ENCODE measurements at places on chromosomes 1 and 21. TPM values are rescaled to one million over a fixed set of nuclear protein-coding genes. Genes with fewer than 3 reads are reported as not detected.

GRCh38 chr1:33741749-33742148, 122.1 kb upstream of the HMGB4 start:
- no peaks in the 10 kb centered on the region for H3K27me3 ChIP-seq
- no peak for DNase-seq
- no peak overlapping the region for H3K27ac ChIP-seq
- no peaks in the 10 kb centered on the region for H3K4me1 ChIP-seq

KIAA0040 gene
- 28.8 TPM for total RNA-seq

DNA sequence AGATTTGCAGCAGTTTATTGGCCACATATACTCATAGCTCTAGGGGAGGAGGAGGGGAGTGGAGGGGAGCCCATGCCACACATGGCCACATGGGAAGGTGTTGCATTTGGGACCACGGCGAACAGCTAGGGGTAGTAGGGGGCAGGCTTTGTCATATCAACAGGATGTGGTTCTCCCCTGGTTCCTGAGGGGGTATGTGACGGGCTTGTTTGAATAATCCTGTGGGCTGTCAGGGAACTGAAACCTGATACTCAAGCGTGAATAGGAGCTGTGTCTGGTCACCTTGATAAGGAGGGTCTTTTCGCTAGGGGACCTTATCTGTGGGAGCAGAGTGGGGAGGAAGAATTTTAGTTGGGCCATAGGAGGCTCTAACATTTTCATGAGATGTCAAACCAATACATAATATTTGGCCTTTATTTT, 264.7 kb downstream of the CTH start:
- H3K36me3 ChIP-seq = no peaks in the 10 kb centered on the region
- H3K27ac ChIP-seq = no peak overlapping the region
- no peak overlapping the region for H3K4me3 ChIP-seq
- no peaks in the 10 kb centered on the region for H3K27me3 ChIP-seq
- no peak for DNase-seq

GJA4 gene
- 41.1 TPM for total RNA-seq

- H3K36me3 ChIP-seq = no peaks in the 10 kb centered on the region
- DNase-seq = no peak
- no peaks in the 10 kb centered on the region for H3K27me3 ChIP-seq
Observed at GRCh38 chr1:196400478-196401451, 207.5 kb downstream of the KCNT2 start.

- H3K4me1 ChIP-seq = peaks cover 28% of the 10 kb centered on the region
- DNase-seq = peak; percentile 97
- no peaks in the 10 kb centered on the region for H3K27me3 ChIP-seq
- H3K36me3 ChIP-seq = peaks cover 18% of the 10 kb centered on the region
Observed at GRCh38 chr1:25819491-25820246, at the start of gene MTFR1L. Gene MTFR1L, plus strand, starts transcription at chr1:25819954. Its CDS starts 3,151 bp downstream, at chr1:25823105.

DNA sequence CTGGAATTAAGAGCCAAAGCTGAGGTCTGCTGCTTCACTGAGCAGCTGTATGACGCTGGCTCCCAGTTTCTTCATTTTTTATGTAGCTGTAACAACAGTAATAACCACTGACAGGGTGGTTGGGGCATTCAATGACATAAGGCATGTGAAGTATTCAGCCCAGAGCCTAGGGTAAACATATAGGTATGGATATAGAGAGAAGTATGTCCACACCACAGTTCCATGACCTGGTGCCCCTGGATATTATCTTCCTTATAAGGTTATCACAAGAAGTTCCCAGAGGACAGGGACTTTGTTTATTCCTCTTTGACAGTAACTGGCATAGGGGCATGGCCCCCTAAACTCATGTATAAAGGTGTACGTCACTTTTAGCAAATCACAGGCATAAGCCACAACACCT, 14.7 kb downstream of the RAB42 start:
- no peak overlapping the region for H3K4me3 ChIP-seq
- H3K36me3 ChIP-seq = peaks cover 63% of the 10 kb centered on the region
- H3K27ac ChIP-seq = no peak overlapping the region
- H3K4me1 ChIP-seq = no peaks in the 10 kb centered on the region

DNA sequence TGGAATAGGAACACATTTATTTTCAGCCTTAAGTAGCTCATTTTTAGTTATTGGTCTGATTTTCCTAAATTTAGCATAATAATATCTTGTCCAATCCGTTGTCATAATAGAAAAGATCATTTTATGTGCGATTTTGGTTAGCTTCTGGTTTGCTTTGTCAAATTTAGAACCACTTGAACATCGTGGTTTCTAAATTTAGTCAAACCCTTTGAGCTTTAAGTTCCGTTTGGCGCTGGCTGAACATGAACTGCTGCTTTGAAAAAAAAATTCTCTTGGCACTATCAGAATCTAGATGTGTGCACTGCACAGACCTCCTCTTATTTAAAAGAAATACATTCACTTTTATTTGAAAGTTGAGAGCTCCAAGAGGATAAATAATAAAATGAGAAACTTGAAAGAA, 370.6 kb downstream of the PTPRC start:
- no peaks in the 10 kb centered on the region for H3K4me1 ChIP-seq
- H3K36me3 ChIP-seq = no peaks in the 10 kb centered on the region
- H3K4me3 ChIP-seq = no peak overlapping the region
- no peaks in the 10 kb centered on the region for H3K27me3 ChIP-seq
- no peak for DNase-seq
- no peak overlapping the region for H3K27ac ChIP-seq

IFI6 gene
- 264 TPM for total RNA-seq

TNFRSF9 gene
- 1.3 TPM for total RNA-seq

DNA sequence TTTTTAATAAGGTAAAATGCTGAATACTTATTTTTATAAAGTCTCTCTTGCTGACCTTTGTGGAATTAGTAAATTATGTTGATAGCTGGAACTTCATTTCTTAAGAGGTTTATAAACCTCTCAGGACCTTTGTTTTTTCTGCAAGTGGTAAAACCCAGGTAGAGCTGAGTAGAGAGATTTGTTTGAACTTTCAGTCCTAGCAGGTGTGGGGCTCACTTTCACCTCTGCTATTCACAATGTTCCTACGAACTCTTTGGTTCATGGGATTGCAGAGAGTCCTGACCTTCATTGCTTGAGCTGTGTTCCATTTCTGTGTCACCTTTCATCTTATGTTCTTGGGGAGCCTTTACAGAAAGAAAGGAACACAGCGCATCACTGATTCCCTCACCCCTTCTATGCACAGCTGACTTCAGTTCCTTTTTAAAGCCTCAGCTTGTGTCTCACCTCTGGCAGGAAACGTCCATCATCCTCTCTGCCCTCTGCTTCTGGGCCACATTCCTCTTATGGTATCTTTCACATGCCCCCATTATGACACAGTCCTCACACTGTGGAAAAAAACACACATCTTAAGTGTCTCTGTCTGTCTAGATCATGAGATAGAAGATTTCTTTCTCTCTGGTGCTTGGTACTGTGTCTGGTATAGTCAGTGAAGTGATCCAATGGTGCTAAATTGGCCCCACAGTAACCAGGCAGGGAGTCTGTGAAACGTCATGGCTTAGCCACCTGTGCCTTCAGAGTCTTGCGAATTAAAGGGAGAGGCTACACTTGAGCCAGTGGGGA, 262.5 kb upstream of the B3GALT2 start:
- H3K4me3 ChIP-seq = no peak overlapping the region
- H3K27ac ChIP-seq = no peak overlapping the region
- no peak for DNase-seq
- no peaks in the 10 kb centered on the region for H3K27me3 ChIP-seq

GRCh38 chr1:156566436-156566835, 5.9 kb downstream of the IQGAP3 start:
- no peaks in the 10 kb centered on the region for H3K27me3 ChIP-seq
- H3K4me3 ChIP-seq = no peak overlapping the region
- DNase-seq = no peak
- H3K4me1 ChIP-seq = peaks cover 1% of the 10 kb centered on the region
- no peak overlapping the region for H3K27ac ChIP-seq

DNA sequence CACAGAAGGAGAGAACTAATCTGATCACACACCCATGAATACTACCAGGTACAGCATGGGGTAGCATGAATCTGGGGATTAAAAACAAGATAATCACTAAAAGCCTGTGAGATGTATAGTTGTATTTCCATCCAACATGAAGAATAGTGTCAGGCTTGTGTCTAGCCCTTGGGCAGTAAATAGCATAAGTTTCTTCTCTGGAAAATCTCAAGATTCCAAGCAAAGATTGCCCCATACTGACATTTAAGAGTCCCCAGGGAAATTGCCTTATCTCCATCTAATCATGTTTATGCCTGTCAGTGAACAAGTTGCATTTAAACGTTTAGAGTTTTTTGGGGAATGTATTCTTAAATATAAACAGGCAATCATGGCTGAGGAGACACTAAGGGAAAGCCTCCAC, 109.2 kb upstream of the SERTAD4 start:
- DNase-seq = no peak
- H3K4me1 ChIP-seq = no peaks in the 10 kb centered on the region
- no peak overlapping the region for H3K27ac ChIP-seq

- no peak overlapping the region for H3K4me3 ChIP-seq
- no peak for DNase-seq
- H3K27me3 ChIP-seq = no peaks in the 10 kb centered on the region
Observed at GRCh38 chr1:53047737-53048736, 14.0 kb upstream of the PODN start.

PGLYRP4 gene
- not detected for total RNA-seq

DNA sequence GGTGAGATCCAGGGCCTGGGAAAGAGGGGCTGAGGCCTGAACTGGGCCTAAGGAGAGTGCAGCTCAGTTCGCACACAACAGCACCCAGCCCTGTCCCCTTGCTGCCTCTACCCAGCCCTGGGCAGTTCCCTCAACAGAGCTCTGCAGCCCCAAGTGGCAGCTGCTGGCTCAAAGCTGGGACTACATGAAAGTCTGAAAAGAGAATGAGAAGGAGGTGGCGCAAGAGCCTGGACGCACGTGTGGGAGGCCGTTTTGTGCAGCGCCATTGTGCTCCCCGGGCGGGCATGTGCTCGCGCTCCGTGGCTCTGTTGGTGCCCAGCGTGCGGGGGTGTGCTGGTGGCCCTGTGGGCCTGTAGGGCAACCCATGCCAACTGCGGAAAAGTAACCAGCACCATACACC, 10.3 kb downstream of the GPR37L1 start:
- peak overlapping the region; percentile 10 for H3K4me3 ChIP-seq
- H3K4me1 ChIP-seq = peaks cover 31% of the 10 kb centered on the region
- no peaks in the 10 kb centered on the region for H3K27me3 ChIP-seq
- H3K27ac ChIP-seq = peak overlapping the region; percentile 83
- peak; percentile 65 for DNase-seq

CRYZ gene
- total RNA-seq = 43.2 TPM

ALX3 gene
- total RNA-seq = 0.24 TPM

DNA sequence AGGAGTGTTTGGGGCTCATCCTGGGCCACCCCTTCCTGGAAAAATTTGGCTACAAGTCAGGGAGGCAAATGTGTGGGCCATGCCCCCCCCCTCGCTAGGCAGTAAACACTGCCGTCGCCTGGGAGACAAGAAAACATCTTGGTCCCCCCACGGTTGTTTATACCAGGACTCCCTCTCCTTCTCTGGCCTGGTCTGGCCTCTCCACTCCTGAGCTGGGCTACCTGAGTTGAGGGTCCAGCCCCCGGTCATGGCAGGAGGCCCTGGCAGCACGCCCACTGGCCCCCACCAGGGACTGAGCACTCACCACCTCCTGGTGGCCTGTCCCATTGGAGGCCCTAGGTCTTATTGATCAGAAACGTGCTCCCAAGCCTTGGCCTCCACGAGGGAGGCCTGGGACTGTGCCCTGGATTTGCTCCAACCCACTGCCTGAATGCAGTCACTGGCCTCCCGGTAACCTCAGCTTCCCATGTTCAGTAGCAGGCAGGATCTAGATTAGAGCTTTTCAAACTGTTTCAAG, 15.8 kb downstream of the KCNQ4 start:
- H3K4me1 ChIP-seq = peaks cover 19% of the 10 kb centered on the region
- H3K27me3 ChIP-seq = no peaks in the 10 kb centered on the region
- DNase-seq = no peak

- H3K4me1 ChIP-seq = no peaks in the 10 kb centered on the region
- H3K36me3 ChIP-seq = no peaks in the 10 kb centered on the region
- no peak overlapping the region for H3K4me3 ChIP-seq
- no peak for DNase-seq
- H3K27ac ChIP-seq = no peak overlapping the region
Observed at GRCh38 chr1:67126111-67126746, 8.5 kb downstream of the C1orf141 start.

NUAK2 gene
- 8.9 TPM for total RNA-seq

- H3K4me3 ChIP-seq = no peak overlapping the region
- no peak overlapping the region for H3K27ac ChIP-seq
- DNase-seq = no peak
- H3K4me1 ChIP-seq = peaks cover 40% of the 10 kb centered on the region
Observed at GRCh38 chr1:23525558-23526250, 5.3 kb downstream of the E2F2 start.

DNA sequence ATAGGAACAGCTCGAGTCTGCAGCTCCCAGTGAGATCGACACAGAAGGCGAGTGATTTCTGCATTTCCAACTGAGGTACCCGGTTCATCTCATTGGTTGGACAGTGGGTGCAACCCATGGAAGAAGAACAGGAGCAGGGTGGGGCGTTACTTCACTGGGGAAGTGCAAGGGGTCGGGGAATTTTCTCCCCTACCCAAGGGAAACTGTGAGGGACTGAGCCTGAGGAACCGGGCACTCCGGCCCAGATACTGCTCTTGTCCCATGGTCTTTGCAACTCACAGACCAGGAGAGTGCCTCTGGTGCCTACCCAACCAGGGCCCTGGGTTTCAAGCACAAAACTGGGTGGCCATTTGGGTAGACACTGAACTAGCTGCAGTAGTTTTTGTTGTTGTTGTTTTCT, 307.1 kb downstream of the AMY1C start:
- no peak overlapping the region for H3K4me3 ChIP-seq
- no peak for DNase-seq
- no peaks in the 10 kb centered on the region for H3K36me3 ChIP-seq

- peaks cover 30% of the 10 kb centered on the region for H3K4me1 ChIP-seq
- no peaks in the 10 kb centered on the region for H3K36me3 ChIP-seq
- DNase-seq = peak; percentile 40
- H3K4me3 ChIP-seq = no peak overlapping the region
- peak overlapping the region; percentile 68 for H3K27ac ChIP-seq
- no peaks in the 10 kb centered on the region for H3K27me3 ChIP-seq
Observed at GRCh38 chr1:9592510-9593075, 3.9 kb downstream of the TMEM201 start.

- no peak for DNase-seq
- H3K36me3 ChIP-seq = no peaks in the 10 kb centered on the region
- no peak overlapping the region for H3K4me3 ChIP-seq
- peaks cover 5% of the 10 kb centered on the region for H3K4me1 ChIP-seq
Observed at GRCh38 chr1:46221749-46222148, 18.6 kb downstream of the LURAP1 start.

Measured in upper lobe of left lung (tissue), 6 donors.